ENCODE measurements at places on chromosomes 6 and 20.

DNA sequence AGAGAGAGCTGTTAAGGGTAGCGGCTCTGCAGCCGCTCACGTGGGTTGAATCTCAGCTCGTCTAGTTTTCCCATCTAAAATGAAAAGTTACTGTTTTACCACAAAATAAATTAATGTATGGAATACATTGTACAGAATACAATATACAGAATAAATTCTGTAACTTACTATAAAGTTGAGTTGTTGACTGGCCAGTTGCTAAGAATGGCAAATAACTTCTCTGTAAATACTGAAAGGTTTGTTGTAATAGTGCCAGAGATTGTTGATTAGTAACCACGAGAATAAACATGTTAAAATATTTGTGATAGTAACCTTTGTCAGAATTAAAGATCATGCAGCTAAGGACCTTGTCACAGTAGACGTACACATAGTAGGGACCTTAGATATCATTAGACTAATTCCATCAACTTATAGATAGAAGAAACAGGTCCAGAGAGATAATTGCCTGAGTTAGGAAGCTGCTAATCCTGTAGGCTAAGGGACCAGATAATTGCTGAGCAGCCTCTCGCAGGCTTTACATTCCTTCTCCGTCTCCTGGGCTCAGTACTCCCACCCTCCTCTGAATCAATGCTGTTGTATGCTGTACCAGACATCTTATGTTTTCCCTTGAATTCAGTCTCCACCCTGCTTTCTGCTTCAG lies 544 bp upstream of the NRM start:
- DNase-seq, result no peak

DNA sequence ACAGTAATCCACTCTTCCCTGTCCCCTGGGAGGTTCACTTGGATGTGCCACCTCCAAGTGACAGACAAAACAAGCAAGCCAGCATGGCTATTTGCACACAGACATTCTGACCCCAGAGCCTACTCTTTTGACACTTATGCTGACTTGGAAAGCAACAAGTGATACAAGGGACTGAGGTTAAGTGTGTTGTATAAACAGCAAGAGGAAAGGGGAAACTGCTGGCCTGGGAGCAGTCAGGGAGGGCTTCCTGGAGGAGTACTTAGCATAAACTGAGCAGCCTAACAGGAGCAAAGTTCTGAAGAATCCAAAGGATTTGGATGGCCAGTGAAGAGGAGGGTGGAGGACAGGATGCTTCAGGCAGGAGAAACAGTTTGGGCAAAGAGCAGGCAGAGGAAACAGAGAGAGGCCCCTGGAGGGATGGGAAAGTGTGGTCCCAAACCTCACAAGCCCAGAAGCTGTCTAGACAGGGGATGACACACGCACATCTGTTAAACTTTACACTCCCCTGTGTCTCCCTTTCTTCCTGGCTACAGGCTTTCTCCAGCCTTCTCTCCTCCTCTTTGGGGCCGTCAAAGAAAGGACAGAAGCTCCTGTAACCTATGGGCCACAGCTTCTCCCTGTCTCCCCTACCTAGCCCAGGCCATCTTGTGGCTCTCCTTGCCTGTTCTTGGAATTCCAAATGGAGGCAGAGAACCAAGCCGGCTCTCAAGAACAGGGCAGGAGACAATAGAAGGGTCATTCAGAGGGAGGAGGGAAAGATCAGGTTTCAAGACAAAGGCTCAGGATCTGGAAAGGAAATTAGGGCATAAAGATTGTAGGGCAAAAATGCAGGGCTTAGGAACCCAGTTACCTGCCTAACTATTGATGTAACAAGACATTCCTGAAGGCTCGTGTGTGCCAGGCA lies 19.3 kb downstream of the SULF2 start:
- no peak for DNase-seq

GRCh38 chr6:146666909-146667308 lies 68.1 kb downstream of the ADGB start:
- no peak for DNase-seq

DNA sequence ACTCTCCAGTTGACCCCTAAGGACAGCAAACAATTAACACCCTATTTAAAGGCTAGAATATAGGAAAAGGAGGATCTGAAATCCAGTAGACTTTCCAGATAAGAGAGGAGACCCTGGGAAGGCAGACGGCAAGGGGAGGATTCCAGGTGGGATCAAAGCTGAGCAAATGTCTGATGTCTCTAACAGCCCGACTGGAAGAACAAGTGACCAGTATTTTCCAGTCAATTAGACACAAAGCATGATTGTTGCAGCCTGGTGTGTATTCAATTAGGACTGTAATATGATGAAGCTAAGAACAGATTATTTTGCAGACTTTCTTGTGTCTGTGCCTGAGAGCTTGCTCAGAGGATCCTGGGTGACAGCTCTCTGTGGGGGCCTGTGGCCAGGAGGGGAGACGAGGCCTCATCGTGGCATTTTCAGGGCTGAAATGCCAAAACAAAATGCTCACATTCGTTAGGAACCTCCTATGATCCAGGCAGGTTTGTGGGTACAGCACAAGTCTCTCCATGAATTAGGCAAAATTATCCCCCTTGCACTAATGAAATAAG lies 471.8 kb upstream of the AGPAT4 start:
- no peak for DNase-seq

DNA sequence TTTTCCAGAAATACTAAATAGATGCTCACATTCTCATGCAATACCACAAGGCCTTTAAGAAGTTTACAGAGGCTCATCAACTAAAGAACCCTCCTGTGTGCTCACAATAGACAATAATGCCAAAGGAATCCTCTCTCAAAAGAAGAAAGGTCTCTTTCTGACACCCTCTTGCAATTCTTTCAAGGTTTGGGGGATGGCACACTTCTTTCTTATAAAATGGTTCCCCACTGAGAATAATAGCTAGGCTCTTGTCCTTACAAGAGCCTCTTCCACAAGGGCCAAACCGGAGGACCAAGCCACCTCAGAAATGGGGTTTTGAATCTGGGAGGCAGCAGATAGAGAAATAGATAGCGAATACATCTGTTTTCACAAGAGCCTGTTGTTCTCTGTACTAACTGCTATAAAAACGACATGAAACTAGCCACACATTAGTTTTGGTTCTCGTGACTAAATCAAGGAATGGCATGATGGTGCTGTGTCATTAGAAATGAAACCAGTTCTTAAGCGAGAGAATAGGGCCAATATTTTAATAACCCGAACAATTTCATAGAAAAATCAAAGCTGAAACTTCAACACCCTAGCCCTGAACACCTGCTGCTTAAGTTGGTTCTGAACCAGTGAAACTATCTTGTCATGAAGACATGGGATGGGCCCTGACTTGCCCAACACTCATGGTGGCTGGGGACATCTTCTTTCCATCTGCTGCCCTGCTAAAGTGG lies 81.1 kb downstream of the PRDM1 start:
- DNase-seq, result no peak

- no peak for DNase-seq
These were observed 23.3 kb upstream of the SIRPA start for GRCh38 chr20:1871807-1872458.

DNA sequence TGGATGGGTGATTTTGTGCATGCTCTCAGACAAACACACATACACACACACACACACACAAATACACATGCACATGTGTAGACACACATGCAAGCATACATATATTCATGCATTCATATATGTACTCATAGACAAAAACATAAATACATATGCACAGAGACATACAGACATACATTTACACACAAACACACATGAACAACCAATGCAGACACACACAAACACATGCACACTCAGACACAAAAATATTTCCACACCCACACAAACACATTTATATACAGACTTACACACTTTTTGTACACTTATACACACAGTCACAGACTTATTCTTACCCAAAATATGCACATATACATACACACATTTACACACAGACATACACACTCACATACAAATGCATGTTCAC lies 94.9 kb upstream of the NKX2-2 start:
- no peak for DNase-seq

DNA sequence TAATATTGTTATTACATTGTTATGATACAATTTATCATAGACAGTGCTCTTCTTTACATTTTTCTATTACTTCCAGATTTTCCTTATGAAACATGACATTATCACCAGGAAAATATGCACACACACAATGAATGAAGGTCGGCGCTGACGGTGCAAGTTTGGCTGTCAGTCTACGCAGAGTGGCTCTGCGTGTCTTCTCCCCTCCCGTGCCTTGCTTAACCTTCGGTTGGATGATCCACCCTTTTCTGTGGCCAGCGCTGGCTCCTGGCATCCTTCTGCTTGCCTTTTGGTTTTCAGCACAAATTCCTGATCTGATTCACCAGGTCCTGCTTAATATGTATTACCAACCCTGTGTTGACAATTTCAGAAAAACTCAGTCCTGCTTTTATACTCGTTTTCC lies 157.4 kb downstream of the TSHZ2 start:
- DNase-seq, result no peak

DNA sequence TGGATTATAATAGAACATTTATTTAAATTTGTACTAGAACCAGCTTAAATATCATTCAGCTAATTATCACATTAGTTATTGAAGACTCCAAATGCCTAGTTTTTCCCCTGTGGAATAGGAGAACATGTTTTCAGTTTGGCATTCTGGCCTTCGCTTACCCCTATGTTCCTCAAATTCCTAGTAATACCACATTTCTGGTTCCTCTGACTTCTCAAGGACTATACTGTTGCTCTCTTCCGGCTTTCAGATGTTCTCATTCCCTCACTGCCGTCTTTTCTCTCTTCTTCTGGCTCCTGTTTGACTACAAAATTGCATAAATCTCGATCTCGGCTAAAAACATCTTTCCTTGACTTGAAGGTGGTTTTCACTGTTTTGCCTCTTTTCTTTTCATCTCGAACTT lies 71.8 kb upstream of the KHDRBS2 start:
- no peak for DNase-seq
